ENCODE measurements at places on chromosomes 13 and 19.

DNA sequence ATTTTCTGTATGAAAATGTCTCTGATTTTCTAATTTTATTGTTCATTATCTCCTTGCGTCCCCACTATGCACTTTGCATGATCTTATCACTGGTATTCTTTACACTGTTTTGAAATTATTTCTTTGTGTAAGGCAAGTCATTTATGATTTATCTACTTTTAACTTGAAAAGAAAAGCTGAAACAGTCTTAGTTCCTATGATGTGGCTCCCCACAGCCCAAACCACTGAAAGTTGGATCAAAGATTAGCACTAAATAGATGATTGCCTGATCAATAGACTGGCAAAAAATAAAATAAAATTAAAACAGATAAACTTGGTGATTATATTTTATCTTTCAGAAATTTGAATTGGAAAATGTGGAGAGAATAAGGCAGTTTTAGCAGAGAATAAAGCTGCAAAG is 1101.9 kb downstream of the PCDH9 start:
- DNase-seq, result no peak

- DNase-seq, result peak; percentile 66
These were observed 920 bp upstream of the UBE2L5 start for GRCh38 chr13:30421093-30422053.

GRCh38 chr13:67075239-67075638 is 154.9 kb downstream of the PCDH9 start:
- DNase-seq, result no peak

GRCh38 chr13:28282451-28282850 is 144.1 kb downstream of the PAN3 start:
- DNase-seq, result no peak

DNA sequence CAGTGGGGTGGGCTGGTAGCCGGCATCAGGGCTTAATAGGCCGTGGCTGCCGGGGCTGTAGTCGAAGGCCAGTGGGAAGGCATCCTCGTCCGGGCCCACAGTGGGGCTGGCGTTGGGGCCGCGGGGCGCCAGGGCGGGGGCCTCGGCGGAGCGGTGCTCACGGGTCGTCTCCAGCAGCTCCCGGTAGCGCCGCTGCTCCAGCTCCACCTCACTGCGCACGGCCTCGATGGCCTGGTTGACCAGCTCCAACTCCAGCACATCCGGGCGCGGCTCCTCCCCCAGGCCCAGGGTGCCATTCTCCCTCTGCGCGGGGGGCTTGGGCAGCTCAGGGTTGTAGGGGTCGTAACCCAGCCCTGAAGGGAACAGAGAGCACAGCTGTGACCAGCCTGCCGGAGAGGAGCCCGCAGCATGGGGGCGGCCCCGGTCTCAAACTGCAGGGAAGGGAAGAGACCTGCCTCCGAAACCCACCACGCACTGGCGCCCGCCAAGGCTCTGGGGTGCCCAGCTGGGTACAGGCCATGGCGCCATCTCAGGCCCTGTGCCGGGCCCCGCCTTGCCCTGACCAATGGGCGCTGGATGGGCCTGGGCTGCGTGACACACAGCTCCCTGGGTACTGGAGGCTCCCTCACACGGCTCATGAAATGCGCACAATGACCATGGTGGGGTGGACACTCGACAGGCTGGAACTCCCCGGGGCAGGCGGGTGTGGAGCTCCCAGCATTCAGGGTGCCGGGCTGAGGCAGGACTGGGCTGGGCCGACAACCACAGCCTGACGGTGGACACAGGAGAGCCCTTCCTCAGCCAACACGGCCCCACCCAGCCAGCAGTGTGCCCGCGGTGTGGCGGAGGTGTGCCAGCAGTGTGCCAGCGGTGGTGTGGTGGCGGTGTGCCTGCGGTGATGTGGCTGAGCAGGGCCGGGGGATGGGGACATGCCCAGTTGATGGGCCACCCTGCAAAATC is 16.5 kb upstream of the ATP8B3 start:
- no peak for DNase-seq

DNA sequence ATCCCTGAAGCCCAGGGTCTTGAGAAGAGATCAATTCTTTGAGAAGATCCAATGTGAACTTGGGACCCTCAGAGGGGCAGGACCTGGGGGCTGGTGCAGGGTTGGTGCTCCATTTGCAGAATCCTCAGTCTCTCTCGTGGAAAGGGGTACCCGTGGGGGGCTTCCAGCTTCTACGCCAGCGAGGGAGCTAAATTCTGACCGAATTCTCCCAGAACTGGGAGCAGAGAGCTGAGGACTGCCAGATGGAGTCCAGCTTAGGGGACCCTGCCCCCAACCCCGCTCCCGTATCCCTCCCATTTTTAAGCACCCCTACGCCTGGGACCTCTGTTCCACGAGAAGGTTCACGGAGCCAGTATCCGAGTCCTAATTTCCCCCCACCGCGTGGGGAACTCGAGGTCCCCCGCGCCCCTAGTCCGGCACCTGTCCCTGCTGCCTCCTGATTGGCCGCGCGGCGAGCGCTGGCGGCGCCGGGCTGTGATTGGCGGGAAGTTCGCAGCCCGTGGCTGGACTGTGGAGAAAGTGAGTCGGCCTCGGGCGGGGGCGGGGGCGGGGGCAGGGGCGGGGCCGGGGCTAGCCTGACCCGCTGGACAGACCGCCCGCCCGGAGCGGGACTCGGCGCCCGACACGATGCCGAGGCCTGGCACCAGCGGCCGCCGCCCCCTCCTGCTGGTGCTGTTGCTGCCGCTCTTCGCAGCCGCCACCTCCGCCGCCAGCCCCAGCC is 4.4 kb upstream of the LTBP4 start:
- no peak for DNase-seq

- peak; percentile 90 for DNase-seq
These were observed 66.0 kb upstream of the DOCK9 start for GRCh38 chr13:99043831-99044231.

DNA sequence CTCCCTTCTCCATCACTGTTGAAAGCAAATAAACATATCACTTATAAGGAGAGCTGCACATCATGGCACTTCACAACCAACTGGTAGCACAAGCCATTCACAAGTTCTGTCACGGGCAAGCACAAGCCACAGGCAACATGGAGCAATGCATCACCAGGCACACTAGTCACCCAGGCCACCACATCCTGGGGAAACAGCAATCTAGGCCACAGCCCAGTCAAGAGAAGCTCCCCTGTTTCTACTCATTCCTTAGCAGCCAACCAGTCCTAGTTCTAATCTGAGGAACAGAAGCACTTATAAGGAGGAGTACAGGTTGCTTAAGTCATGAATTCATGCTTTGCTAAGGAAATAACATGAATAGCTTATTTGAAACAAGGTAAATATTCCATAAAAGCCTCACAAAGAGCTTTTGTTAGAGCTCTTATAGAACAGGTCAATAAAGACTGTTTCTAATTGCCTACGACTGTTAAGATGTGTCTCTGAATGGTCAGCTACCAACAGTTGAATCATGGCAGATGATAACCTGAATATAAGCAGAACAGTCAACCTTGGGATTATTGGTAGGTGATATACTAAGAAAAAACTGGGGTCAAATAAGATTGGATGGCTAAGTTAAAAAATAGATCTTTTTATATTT is 169.0 kb downstream of the TBC1D4 start:
- DNase-seq, result no peak

DNA sequence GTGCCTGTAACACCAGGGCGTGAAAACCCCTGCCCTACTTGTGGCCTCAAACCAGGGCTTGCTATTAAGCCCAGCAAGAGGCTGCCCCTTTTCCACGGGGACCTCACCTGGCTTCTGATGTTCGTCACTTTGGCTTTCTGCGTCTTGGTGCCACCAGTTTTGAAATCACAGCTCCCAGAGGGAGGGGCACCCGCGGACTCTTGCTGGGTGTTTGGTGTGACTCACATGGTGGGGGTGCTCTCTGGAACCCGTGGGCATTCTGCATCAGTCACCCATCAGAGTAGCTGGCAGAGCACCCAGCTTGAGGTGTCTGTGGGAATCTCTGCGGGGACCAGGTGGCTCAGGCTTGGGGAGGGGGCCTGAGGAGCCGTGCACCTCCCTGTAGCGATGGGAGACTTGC is 19.2 kb downstream of the SIPA1L3 start:
- no peak for DNase-seq

GRCh38 chr13:97392020-97392419 is 41.9 kb upstream of the RAP2A start:
- DNase-seq, result no peak

GRCh38 chr13:77544355-77544754 is 8.8 kb downstream of the SCEL start:
- no peak for DNase-seq

GRCh38 chr13:102688306-102688973 is 6.4 kb downstream of the METTL21C start:
- no peak for DNase-seq

- DNase-seq, result no peak
These were observed 3.0 kb downstream of the PTOV1 start for GRCh38 chr19:49853852-49854377.

- DNase-seq, result no peak
These were observed 40.5 kb downstream of the RAP2A start for GRCh38 chr13:97474349-97474980.

GRCh38 chr13:66855131-66855530 is 375.0 kb downstream of the PCDH9 start:
- DNase-seq, result no peak

DNA sequence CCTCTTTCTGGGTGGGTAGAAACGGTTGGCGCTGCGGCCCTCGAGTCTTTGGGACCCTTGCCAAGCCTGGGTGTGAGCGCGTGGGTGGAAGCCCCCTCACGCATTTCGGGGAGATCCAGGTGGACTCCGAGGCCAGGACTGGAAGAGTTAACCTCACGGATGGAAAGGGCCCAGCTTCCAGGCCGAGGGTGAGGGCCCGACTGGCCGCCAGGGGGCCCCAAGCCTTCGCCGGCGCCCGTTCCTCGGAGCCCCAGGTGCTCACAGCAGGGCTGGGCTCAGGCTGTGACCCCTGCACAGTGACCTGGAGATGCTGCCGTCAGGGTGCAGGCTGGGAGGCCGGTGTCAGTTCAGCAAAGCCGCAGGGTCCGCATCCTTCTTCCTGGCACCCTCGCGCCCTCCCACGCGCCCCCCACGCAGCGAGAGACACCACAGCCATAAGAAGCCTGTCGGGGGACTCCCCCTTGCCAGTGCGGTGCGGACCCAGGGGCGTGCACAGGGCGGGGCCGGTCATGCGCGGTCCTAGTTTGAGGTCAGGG is 34.2 kb upstream of the TMEM255B start:
- DNase-seq, result peak; percentile 93

DNA sequence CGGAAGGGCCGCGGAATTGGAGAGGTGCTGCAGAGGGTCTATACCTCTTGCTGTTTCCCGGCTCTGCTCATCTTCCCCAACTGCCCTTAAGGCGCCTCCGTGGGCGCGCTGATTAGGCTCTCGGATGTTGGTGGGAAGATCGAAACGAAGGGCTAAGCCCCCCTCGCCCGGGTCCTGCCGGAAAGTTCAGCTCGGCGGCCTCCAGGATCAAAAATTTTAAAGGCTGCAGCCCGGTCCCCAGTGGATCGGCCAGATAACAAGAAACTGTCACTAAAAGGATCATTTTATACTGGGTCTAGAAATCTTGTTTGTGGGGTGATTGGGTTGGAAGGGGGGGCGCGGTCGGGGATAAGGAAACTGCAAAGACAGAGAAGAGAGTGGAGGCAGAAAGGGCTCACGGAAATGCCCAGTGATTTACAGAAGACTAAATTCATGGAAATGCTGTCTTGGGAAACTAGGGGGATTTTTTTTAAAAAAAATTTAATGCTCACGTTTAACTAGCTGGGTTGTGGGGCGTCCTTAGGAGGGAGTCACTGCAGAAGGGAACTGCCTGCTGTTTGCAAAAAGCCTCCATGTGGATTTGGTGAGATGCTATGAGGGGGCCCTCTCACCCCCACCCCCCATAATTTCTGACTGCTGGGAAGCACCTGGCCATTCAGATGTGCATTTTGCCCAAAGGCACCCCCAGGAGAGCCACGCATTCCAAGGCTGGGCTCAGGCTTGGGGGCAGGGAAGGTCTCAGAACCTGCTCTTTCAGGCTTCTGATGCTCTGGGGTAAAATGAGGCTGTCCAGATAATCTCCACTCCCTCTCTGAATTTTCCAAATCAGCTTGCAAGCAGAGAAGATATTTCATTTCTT is 7.7 kb downstream of the CDX2 start:
- DNase-seq, result no peak

GRCh38 chr13:74256969-74257368 is 122.8 kb upstream of the KLF12 start:
- no peak for DNase-seq

- no peak for DNase-seq
These were observed 64.5 kb upstream of the ZNF724 start for GRCh38 chr19:23314505-23315251.

DNA sequence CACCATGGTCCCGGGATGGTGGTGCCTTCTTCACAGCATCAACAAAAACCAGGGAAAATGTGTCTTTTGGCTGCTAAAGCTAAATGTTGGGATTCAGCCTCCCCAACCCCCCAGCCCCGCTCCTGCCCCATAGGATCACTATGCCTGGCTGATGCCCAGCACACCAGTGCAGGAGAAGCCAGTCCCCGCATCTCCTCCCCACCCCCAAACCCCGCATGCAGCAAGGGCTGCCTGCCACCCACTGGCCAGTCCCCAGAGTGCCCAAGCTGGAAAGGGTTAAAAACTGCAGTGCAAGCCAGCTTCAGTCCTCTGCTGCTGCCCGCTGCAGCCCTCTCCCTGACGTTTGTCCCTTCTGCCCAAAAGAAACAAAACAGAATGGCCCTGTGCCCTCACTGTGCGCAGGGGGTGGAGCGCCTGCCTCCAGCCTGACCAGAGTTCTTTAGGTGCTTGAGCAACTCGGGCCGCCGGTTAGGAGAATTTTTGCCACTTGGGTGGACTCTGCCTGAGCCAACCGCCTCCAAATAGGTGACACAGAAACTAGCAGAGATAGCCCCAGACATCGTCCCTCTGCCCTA is 3.7 kb downstream of the CALM3 start:
- no peak for DNase-seq

GRCh38 chr13:100381595-100382224 is 206.9 kb downstream of the GGACT start:
- DNase-seq, result no peak

DNA sequence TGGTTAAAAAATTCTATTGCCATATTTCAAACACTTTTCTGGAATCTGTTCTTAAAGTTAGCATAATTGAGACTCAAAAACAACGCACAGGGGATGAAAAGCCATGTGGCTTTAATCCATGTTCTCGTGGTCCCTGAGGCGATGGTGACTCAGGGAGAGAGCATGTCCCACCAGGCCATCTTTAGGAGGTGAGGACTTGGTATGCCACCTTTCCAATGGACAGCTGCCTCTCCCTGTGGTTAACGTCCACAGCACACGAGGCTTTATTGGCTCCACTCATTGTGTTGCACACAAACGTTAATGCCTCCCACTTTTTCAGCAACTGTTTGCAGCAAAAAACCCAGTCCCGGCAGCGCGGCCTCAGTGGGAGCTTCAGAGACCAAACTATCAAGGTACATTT is 51.4 kb downstream of the EFNB2 start:
- no peak for DNase-seq
